Glutamatergic neuron (in vitro differentiated cells): ENCODE measurements at places on chromosomes 3 and 15.

- DNase-seq: no peak
Measured at GRCh38 chr3:11499144-11499543, 144.6 kb downstream of the VGLL4 start.

GRCh38 chr3:105513886-105514285 is 147.2 kb downstream of the ALCAM start:
- no peak for DNase-seq

DNA sequence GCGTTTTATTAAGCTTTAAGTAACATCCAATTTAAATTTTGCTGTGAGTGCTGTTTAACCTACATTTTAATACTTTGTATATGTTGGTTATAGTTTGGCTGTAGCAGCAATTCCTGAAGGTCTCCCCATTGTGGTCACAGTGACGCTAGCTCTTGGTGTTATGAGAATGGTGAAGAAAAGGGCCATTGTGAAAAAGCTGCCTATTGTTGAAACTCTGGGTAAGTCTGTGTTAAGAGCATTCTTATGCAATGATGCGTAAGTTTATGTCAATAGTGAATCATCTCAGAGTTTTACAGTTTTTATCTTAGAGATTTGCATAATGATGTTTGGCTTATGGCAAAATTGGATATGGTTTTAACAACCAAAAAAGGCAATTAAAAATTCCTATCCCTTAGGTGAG is 62.7 kb downstream of the ASTE1 start:
- no peak for DNase-seq

- DNase-seq: no peak
Measured at GRCh38 chr3:71102111-71102983, 481.2 kb downstream of the FOXP1 start.

- DNase-seq: no peak
Measured at GRCh38 chr3:21645121-21645897, 105.7 kb downstream of the ZNF385D start.

DNA sequence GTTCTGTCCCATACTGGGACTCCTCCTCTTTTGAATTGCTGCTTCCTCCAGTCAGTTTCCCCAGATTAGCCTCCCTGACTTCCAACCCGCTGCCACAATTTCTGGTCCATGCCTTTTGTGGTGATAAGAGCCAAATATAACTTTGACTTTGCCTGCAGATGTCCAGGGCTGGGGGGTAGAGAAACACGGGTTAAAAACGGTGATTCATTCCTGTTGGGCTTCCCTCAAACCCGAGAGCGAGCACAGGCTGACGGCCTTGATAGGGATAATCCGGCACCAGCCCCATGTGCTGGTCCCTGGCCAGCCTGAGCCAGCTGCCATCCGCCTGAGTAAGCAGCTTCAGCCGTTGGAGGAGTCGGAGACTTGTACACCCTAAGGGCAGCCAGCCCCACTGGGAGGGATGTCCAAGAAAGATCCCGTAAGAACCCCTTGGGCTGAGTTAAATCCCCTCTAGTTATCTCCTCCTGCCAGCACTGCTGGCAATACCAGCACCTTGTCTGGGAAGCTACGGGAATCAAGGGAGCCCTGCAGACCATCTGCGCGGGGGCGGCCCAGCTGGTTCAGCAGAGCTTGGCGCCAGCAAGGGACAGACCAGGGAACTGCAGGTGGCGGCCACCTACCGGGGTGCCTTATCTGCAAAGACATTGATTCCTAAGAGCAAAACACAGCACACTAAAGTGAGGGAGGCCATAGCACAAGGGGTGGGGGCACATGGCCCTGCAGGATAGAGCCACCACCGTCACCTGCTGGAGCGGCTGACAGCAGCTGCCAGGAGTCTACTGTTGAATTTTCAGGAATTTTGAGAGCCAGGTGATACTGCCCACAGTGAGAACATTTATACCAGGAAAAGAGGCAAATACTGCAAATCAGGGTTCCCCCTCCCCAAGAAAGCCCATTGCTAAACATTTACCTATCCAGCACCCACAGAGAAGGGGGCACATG is 18.1 kb downstream of the CSPG4 start:
- DNase-seq: peak; percentile 82

DNA sequence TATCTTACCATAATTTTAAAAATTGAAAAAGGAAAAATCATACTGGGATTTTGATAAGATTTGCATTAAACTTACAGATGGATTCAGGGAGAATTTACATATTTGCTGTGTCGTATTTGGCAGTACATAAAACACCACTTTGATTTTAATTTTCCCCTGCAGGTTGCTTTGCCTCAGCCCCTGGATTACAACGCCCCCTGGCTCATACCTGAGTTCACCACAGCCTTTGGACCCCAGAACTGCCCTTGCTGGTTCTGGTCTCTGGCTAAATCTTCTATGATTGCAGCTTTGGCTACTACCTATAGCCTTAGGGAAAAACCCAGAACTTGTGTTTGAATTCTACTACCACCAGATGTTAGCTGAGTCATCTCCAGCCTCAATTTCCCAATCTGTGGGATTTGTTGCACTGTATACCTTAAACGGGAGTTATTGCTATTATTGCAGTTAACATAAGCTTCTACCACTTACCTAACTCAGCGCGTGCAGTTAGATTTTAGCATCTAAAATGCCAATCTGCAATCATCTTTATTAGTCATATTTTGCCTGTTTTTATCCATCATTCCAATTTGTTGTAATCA is 315.7 kb upstream of the GADL1 start:
- no peak for DNase-seq

- no peak for DNase-seq
Measured at GRCh38 chr3:123791417-123791816, 92.7 kb downstream of the MYLK start.

DNA sequence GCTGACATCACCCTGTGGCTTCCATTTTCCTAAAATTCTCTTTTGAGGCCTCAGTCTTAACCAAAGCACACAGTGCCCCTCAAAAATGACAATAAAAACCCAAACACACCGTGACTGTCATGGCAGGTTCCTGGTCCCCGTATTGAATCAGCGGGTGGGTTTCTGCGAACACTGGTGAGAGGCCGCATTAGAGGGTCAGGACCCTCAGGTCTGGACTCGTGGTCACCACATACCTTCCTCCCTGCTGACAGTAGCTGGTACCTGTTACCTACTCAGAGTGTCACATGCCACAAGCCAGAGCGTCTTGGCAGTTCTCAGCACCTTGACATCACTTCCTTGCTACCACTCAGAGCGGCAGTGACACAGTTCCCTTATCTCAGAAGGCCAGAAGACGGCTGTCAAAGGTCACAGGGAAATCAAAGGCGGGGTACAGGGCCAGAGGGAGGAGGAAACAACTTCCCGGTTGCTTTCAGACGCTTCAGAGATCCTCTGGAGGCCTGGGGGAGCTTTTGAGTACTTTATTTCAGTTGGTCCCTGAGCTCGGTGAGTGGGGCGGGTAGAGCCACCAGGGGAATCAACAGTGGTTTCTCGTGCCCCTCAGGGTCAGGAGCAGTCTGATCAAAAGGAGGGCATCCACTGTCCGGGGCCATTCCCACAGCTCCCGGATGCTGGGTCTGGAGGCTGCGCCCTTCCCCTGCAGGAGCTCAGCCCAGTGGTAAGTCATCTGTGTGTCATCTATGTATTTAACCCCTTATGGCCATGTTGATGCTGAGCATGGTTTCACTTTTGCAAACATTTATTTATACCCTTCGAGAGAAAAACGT is at the start of the genes CCR5AS and CCRL2:
CCR5AS (minus strand) TSS at position 279 of the 824 bp plus-strand sequence.
CCRL2 (plus strand) TSS at position 472 of the 824 bp plus-strand sequence. CDS start 821 bp downstream, outside the sequence.
- no peak for DNase-seq

- DNase-seq: no peak
Measured at GRCh38 chr3:99548674-99549073, 89.7 kb upstream of the COL8A1 start.

DNA sequence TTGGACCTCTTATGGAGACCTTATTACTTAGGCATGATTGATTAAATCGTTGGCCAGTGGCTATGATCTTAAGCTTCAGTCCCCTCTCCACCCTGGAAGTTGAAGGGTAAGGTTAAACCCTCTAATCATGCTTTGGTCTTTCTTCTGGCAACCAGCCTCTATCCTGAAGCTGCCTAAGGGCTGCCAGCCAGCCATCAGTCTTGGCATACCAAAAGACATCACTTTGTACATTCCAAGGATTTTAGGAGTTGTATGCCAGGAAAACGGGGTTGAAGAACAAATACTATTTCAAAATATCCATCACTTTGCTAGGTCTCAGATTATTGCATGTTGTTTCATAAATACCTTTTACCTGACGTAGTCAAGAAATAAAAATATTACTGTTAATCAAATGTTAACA is 28.9 kb downstream of the UBE2E2 start:
- DNase-seq: no peak

DNA sequence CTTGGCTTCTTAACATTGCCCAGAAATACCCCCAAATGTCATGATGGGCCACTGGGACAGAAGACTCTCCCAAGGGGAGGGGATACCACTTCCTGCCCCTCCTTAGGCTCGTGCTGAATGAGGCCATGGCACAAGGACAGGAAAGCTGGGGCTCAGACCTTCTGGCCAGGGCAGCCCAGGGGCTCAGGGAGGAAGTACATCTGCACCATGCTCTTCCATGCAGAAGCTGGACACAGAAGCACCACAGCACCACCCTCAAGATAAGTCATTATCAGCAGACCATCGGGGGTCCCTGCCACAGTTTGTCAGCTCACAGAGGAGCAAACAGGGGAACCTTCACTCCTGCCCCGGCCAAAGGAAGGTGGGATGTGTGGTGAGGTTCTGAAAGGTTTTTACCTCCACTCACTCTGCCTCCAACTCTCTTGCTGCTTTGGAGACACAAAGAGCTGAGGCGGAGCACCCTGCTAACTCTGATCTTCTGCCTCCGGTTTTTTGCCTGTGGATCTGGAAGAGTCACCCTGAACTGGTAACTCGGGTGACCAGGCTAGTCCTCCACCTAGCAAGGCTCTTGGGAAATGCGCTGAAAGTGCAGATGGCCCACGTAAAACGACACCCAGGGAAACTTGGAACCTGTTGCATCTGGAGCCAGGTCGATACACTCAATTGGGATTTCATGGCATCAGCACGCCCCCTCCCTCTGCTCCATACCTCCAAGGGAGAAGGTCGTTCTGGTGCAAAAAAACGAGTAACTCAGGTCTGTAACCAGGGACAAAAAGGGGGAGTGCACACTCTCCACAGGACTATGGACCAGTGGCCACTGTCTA is 8.3 kb downstream of the BMF start:
- no peak for DNase-seq

GRCh38 chr3:21055015-21055414 is 696.0 kb downstream of the ZNF385D start:
- DNase-seq: no peak

GRCh38 chr3:113630956-113631542 is 65.4 kb downstream of the USF3 start:
- DNase-seq: no peak

- no peak for DNase-seq
Measured at GRCh38 chr15:39820050-39820602, 37.5 kb upstream of the FSIP1 start.

DNA sequence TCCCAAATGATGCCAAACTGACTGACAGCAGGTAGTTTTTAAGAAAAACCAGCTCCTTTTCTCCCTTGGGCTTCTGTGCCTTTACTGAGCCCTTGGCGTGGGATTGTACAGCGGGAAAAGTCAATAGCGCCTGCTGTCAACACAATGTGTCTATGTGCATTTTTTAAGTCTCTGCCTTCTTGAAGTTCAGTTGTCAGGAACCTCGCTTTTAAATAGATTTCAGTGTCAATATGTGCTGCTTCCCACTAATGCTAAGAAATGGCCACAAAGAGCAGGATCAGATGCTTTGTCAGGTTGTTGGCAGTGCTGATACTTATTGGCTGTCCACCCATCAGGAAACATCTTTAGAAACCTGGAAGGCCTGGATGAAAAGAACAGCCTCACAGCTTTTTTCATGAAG is 424.4 kb downstream of the C3orf38 start:
- peak; percentile 27 for DNase-seq

DNA sequence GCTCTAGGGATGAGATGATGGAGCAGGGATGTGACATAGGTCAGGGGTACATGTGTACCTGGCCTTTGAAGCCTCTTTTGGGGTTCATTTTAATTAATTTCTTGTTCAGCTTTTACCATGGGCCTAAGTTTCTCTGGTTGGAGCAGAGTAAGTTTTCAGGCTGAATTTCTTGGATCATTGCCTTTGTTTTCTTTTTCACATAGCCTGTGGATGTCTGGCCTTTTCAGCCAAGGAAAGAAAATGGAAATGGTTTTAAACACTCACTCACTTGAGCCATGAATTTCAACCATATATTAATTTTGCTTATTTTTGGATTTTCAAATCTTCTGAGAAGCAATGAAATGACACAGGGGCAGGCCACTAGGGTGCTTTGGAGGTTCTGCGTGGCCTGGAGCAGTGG is 30.2 kb downstream of the CACNA1D start:
- no peak for DNase-seq

DNA sequence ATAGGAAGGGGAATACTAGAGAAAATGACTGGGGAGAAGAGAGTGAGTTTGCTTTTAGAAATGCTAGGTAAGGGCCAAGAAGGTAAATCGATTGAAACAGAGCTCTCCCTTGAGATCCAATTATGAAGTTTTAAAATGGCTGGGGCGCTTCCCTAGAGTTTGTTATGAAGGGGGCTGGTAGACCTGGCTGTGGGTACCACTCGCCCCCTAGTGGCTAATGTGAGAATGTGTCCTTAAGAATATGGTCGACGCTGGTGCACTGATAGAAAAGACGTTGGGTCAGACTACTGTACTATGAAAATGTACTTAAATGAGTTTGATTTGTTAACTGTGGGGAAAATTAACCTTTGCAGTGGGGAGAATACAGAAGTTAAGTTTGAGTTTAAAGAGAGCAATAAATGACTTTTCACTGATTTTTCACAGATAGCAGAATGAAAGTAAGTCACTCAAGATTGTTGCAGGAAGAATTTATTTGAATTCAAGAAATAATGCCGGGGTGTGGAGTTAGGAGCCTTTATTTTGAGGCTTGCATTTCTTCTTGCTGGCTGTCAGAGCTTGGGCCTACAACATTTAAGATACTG is 9.2 kb downstream of the TMPRSS7 start:
- peak; percentile 31 for DNase-seq
